Suppressor macrophage treated with lipopolysaccharide for 1 hour (primary cell): ENCODE measurements at places on chromosomes 1 and 21.

DNA sequence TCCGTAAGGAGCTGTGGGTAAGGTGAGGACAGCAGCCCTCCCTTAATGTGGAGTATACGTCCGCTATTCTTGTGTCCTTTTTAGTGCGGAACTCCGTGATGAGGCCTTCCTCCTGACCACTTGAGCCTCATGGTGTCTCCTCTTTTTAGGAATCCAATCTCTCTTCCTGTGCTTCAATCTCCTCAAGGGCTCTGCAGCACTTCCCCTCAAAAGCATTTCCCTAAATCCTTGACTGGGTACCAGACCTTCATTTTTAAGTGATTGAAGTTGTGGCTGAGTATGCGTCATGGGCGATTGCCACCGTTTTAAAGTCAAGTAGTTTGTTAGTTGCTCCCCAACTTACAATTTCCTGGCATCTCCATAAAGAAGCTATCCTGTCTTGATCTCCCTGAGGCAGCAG, 62.8 kb downstream of the SAMSN1 start:
- DNase-seq: peak; percentile 44

- DNase-seq: peak; percentile 88
Measured at GRCh38 chr1:206583707-206584648, 28.3 kb downstream of the EIF2D start.

DNA sequence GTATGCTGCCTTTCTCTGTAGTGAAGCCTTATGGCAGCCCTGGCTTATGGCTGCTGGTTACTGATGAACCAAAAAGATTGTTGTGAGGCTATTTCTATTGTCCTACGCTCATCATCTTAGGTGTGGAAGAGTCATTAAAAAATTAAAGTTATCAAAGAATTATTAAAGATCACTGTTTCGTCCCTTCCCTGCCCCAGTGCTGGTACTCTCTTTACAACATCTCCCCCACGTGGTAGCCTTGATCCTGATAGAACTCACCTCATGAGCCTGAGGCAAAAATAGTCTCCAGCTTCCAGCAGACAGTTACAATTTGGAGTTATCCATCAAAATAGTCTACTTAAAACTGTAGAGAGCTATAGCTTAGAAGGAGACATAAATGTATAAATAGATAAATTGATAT, 201.5 kb downstream of the S1PR1 start:
- DNase-seq: no peak

- DNase-seq: peak; percentile 88
Measured at GRCh38 chr1:109399326-109399957, 1.7 kb upstream of the SORT1 start.

GRCh38 chr1:211830328-211831142, at the start of gene LPGAT1:
LPGAT1 (minus strand) TSS chr1:211830763; CDS start chr1:211829296, 1,467 bp downstream.
- DNase-seq: peak; percentile 90

DNA sequence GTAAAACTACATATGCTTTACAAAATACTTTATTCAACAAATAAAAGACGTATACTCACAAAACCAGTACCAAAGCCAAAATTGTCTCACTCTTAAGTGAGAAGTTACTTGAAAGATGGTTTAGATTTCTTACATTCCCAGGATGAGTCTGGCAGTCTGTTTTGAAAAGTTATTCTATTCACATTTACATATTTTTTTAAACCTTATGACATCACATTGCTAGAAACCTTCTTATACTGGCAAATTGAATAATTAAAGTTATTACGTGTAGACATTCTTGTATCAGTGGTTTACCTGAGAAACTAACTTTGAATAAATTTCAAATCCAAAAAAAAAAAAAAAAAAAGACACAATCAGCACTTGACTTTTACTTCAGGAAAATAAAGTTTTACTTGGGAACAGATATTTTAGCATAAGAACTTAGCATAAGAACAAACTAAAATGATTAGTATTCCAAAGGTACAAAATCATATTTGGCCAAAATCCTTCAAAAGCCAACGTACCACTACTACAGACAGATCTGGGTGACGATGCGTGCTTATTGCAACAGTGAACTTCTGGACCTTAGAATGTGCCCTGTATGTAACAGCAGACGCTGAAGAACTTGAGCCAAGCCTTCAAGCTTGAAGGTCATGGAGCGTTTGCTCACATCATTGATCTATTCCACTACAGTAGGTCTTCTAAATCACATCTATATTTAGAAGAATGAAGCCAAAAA, 2.5 kb downstream of the CDC42BPA start:
- peak; percentile 27 for DNase-seq

GRCh38 chr1:178092878-178093493, 918 bp upstream of the RASAL2 start:
- DNase-seq: peak; percentile 43

- DNase-seq: no peak
Measured at GRCh38 chr21:44854664-44855446, 18.6 kb downstream of the PTTG1IP start.

DNA sequence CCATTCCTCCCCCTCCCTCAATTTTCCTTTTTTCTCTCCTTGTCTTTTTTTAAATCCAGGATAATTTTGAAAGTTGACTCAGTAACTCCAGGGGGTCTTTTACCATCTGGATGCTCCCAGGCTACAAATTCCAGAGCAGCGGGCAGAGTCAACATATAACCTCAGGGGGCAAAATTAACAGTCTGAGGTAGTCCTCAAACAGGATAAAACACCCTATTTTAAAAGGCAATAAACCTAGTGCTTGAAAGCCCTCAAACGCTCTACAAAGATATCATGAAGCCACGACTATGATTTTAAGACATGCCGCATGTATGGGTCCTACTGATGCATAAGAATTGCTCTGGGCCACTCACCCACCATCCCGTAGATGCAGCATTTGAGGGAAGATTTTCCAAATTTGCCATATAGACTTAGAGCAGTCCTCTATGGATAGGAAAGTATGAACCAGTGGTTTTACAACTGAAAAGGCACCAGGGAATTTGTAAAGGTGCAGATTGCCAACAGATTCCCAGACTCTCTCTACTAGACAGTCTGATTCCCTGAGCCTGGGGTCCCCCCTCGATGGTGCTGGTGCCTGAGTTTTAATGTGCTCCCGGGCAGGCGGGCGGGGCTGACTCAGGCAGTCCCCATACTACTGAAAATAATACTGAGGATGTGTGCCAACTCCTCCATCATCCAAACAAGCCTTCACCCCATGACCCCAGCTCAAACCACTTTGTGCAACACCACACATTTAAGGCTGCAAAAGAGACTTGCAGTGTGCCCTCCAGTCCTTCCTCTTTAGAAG, 37.2 kb downstream of the PTPN14 start:
- no peak for DNase-seq

DNA sequence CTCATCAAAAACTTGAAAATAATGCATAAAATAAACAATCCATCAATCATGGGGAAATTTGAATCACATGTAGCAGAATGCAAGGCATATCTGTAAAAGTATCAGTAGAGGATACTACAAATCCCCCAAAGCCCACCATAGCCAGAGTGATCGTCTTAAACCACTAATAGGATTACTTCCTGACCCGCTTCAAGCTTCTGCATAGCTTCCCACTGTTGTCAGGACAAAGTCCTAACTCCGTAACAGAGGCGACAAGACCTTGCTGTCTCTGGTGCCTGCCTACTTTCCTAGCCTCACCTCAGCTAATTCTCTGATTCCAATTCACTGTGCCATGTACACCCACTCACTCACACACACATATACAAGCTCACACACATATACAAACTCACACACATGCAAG, 161.2 kb upstream of the NFIA start:
- no peak for DNase-seq

GRCh38 chr1:15231714-15232201, 15.3 kb upstream of the FHAD1 start:
- peak; percentile 84 for DNase-seq

- DNase-seq: peak; percentile 40
Measured at GRCh38 chr1:25109531-25109951, 122.8 kb downstream of the SYF2 start.

DNA sequence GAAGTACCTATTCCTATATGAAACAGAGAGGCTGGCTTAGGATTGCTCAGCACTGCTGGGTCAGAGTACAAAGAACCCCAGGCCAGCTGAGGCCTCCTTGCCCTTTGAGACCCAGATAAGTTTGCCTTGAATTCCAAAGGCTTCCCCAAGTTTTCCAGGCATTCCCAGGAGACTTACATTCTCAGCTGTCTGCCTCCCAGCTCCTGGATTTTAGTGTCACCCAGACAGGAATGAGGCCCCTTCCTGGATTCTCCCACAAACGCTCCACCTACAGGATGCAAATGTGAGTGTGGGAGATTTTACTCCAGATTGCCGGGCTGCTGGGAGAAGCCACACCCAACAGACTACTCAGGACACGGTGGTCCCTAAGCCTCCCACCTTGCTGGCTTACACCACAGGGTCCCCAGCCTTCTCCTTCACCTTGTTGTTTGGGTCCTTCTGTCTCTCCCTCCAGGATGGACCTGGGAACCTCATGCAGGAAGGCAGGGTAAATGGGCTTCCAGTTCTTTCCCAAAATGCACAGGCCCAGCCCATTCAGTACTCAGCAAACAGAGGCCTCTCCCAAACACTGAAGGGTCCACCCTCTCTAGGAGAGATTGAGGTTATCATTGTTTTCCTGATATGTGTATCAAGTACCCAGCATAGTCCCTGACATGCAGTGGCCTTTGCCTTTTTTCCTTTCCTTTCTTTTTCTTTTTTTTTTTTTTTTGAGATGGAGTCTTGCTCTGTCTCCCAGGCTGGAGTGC, 10.6 kb downstream of the RHBG start:
- DNase-seq: no peak

DNA sequence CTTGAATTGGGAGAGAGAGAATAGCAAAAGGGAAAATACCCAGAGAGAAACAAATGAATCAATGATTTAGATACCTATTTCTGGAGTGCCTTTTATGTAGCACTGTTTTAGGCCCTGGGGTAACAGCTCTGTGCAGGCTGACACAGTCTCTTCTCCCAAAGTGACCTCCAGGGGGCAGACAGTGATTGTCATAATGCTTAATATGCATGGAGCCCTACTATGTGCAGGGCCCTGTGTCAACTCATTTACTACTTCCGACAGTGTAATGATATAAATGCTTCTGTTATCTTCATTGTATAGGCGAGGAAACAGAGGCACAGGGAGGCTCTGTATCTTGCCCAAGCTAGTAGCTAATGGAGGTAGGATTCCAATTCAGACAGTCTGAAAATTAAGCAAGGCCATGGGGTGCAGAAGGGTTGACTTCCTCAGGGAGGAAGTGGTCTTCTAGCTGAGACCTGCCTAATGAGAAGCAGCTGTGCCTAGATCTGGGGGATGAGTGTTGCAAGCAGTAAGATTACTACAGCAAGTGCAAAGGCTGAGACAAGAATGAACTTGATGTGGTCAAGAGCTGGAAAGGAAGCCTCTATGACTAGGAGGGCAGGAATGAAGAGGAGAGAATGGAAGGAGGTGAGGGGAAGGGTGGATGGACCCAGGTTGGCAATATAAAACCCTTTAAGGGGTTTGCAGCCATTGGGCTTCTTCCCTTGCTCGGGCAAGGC, 16.2 kb upstream of the SERINC2 start:
- DNase-seq: peak; percentile 26

- DNase-seq: no peak
Measured at GRCh38 chr1:63366908-63367214, 566 bp upstream of the ALG6 start.

GRCh38 chr1:153404768-153405167, 11.6 kb upstream of the S100A7A start:
- peak; percentile 78 for DNase-seq
